AML-193 (cell line): ENCODE measurements at places on chromosomes 1 and 21.

DNA sequence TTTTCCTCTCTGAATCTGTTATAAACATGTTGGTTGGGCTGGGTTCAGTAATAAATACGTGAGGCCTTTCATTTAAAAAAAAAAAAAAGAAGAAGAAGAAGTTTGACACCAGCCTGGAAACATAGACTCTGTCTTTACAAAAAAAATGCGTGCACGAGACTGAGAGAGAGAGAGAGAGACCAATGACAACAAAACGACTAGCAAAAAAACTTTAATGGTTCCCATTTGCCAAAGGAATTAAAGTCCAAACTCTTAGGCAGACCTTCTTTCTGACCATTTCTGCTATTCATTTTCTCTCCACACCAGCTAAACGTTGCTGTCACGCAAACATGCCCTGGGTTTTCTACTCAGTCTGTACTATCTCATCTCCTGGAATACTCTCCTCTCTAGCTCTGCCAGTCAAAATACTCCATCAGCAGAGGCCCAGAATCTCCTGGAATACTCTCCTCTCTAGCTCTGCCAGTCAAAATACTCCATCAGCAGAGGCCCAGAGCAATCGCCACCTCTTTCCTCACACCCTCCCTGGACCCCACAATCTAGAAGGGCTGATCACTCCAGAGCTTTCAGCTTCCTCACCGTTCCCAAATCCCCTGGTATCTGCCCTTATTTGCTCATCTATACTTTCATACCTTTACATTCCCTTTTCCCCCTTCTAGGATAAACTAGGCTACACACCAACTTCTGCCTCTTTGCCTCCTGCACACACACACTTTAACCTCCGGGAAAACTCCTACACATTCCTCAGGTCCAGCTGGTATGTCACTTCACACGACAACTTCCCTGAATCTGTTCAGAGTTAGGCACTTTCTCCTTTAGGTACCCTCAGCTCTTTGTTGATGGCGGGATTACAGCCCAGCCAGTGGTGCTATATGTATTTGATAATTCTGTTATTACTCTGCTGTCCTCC lies 100.0 kb downstream of the CDC7 start:
- DNase-seq: no peak

GRCh38 chr1:3609016-3609768 lies 2.1 kb downstream of the MEGF6 start:
- DNase-seq: no peak

DNA sequence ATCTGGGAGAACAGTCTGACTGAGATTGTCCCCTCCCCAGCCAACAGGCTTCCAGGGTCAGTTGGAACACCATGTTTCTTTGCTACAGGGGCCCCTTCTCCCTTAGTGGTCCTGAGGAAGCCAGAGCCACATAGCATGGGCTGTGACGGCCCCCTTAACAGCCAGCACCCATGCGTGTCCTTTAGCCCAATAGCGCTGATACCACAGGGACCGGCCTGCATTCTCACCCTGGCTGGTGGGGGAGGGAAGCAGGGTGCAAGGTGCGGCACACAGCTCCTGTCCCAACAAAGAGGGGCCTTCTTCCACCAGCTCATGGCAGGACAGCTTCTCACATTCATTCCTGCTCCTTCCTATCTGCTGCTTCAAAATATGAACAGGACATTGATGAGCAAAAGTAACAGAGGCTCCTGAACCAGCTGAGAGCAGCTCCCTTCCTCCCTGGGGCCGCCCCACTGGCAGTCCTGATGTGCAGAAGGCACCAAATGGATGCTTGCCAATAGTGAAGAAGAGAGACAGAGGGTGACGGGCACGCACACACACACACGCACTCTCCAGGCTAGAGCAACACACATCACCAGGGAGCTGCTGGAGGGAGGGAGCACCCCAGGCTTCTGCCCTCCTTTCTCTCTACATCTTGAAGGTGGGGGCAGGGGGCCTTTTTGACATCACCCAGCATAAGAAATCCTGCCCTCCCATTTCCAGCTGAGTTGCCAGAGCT lies 99.4 kb downstream of the CRYAA start:
- no peak for DNase-seq

- DNase-seq: no peak
Measured at GRCh38 chr1:213615226-213615916, 372.4 kb upstream of the PROX1 start.

DNA sequence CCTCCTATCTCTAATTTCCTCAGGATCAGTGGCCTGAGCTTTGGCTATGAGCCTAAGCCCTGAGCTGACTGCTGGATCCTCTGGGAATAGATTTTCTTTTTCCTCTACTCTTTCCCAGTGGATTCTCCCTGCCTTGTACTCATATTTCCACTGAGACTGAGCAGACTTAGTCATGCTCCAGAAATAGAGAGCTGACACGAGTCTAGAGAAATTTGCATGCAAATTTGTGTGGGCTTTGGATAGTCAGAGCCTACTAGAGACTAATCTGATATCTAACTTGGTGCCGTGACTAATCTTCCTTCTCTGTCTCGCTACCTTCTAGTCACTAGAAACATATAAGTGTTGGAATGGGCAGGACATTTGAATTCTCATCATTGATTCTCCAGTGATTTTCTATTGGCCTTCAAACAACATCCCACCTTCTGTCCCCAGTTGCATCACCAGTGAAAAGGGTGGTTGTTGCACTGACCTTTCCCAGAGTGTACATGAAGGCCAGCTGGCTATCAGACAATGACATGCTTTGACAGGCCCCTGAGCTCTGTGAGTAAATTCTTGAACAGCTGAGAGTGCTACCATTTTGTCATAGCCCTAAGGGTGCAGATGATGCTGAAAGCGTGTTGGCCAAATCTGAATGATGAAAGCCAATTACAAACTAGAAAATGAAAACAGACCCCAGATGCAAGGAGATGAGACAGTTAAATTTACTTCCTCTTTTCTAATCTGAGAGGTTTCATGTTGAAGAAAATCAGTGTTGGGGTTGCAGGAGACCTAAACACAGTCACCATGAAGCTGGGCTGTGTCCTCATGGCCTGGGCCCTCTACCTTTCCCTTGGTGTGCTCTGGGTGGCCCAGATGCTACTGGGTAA lies at the start of gene FCRLA:
FCRLA (plus strand) TSS at position 748 of the 866 bp plus-strand sequence; CDS start at position 784, 36 bp downstream.
- DNase-seq: no peak

- no peak for DNase-seq
Measured at GRCh38 chr1:204072931-204073836, at the start of gene SOX13. SOX13 (plus strand) TSS chr1:204073115; CDS start chr1:204112916, 39,801 bp downstream.

GRCh38 chr1:244353551-244354091 lies 98.1 kb downstream of the ADSS2 start:
- no peak for DNase-seq

- no peak for DNase-seq
Measured at GRCh38 chr1:67623906-67624305, 61.1 kb upstream of the GADD45A start.

GRCh38 chr1:241816008-241816407 lies 32.0 kb upstream of the EXO1 start:
- no peak for DNase-seq

DNA sequence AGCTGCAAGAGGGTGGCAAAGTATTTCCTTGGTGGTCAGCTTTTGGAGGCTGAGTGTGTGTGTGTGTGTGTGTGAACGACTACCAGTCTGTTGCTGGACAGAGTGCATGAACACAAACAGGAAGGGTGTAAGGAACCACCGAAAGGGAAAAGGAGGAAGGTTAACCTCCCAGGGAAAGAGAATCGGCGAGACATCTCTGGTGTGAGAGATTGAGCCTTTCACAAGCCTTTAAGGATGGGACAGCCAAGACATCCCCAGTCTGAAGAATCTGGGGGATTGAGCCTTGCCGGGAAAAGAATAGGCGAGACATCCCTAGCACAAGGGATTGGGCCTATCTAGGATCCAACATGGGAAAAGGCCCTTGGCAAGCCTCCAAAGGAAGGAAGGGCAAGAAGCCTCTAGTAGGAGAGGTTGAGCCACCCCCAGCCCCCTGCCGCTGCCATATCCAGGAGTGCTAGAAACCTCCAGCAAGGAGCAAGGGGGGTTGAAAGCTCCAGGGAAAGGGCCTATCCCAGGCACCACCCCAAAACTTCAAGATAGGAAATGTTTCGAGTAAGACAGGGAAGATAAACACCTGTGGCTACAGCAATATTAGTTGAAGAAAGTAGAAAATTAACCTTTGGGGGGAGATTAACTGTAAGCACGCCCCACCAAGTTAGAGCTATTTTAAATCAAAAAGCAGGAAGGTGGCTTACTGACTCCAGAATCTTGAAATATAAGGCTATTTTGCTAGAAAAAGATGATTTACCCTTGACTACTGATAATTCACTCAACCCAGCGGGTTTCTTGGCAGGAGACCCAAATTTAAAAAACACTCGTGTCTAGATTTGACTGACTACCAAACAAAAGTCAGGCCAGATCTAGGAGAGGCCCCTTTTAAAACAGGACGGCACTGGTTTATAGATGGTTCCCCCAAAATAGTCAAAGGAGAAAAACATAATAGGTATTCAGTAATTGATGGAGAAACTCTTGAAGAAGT lies 3.2 kb downstream of the TEX50 start:
- DNase-seq: no peak

DNA sequence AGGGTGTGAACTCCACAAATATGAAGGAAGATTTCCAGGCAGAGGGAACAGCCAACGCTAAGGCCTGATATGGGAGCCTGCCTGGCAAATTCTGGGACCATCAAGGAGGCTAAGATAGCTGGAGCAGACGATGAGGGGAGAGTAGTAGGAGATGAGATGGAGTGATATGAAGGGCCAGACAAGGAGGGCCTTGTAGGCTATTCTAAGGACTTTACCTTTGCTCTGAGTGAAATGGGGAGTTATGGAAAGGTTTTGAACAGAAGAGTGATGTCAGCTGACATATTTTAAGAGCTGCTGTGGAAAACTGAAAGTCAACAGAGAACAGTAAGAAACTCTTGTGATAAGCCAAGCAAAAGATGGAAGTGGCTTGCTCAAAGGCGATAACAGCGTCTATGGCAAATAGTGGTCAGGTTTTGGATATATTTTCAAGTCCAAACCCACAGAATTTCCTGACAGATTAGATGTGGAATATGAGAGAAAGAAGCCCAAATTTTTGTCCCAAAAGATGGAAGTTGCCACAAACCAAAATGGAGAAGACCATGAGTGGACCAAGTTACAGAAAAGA lies 2.1 kb upstream of the TP53BP2 start:
- DNase-seq: no peak

- DNase-seq: peak; percentile 78
Measured at GRCh38 chr1:6554031-6554906, at the start of gene NOL9. NOL9 (minus strand) TSS chr1:6554513; CDS start chr1:6554502, 11 bp downstream.

GRCh38 chr1:30768830-30769718 lies 11.5 kb upstream of the LAPTM5 start:
- no peak for DNase-seq

DNA sequence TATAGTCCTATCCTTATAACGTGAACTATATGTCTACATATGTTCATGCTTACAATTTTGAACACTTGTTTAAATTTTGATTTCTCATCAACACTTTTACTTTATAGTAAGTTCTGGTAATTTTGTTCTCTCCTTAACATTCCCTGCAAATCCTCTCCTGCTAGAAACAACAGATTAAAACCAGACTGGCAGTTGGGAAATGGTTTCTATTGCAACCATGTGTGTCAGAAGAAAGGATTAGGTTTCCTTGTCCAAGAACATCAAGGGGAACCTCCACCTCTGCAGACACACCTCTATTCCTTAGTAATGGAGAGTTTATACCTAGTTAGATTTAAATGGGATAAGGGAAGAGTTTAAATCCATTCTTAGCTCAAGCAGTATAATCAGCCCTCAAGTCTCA lies 3.3 kb upstream of the WARS2 start:
- no peak for DNase-seq
